CD8-positive, alpha-beta T cell (primary cell): ENCODE measurements at places on chromosomes 5 and 9.

- no peak for DNase-seq
Observed at GRCh38 chr9:16275795-16276624, 594.5 kb downstream of the BNC2 start.

DNA sequence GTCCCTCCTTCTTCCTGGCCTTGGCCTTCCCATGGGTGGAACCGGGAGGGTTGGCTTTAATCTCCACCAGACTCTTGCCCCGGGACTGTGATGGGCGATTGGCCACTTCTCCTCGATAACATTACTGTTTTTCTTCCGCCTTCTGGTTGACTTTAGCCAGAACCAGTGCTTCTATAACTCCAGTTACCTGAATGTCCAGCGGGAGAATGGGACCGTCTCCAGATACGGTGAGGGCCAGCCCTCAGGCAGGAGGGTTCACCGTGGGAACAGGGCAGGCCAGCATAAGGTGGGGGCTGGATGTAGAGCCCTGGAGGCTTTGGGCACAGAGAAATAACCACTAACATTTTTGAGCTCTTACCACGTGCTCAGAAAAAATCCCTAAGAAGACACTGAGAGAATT, 967 bp downstream of the ORM2 start:
- DNase-seq = no peak

GRCh38 chr5:67094476-67095300, 101.9 kb downstream of the CD180 start:
- no peak for DNase-seq

DNA sequence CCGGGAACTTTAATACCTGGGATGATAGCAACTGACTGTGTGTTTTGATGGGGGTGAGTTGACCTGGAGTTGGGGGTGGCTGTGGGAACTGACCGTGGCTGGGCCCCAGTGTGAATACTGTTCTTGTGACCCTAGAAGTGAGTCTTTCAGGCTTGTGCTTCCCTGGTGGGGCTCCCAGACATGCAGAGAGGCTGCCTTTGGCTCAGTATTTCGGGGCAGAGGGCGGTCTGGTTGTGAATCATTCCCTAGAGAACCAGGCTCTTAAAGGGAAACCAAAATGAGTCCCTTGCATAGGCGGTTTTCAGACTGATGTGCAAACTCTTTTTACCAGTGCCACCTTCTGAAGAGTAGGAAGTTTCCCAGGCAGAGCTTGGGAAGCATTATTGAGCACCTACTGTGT, 132.1 kb downstream of the MACROH2A1 start:
- no peak for DNase-seq

DNA sequence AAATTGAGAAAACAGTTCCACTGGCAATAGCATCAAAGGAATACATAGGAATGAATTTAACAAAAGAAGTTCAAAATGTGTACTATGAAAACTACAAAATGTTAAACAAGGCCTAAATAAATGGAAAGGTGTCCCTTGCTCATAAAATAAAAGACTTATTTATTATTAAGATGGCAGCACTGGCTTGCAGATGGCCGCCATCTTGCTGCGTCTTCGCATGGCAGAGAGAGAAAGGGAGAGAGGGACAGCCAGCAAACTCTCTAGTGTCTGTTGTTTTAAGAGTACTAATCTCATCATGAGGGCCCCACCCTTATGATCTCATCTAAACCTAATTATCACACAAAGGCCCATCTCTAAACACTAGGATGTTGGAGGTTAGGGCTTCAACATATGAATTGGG, 47.1 kb downstream of the ABLIM3 start:
- no peak for DNase-seq

- no peak for DNase-seq
Observed at GRCh38 chr5:169183576-169183975, 117.4 kb downstream of the SLIT3 start.

GRCh38 chr5:57258052-57258451, 84.2 kb downstream of the GPBP1 start:
- DNase-seq = no peak

- DNase-seq = no peak
Observed at GRCh38 chr5:136717917-136718316, 352.6 kb upstream of the TRPC7 start.

GRCh38 chr9:124771867-124772679, 962 bp upstream of the NR6A1 start:
- DNase-seq = no peak

- no peak for DNase-seq
Observed at GRCh38 chr5:10151656-10152055, 98.0 kb downstream of the ATPSCKMT start.

DNA sequence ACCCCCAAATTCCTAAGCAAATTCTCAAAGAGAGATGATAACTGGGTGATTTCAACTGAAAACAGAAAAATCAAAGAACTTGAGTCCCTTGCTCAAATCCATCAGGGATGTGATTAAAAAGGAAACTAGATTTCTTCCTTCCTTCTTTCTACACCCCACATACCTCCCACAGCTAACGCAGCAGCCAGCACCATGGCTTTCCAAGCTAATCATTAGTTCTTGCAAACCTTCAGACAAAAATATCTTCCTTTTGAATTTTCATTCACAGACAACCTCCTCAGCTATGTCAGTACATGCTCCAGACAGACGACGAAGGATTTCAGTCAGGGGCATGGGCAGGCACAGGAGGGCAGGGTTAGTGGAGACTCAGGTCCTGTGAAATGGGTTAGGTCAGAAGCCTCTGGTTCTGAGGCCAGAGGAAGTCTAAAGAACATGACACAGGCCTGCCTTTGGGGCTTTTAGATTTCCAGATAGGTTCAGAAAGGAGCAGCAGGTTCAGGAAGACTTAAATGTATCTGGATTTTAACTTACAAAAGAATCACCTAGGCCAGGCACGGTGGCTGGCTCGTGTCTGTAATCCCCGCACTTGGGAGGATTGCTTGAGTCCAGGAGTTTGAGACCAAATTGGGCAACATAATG, 173.7 kb upstream of the NFIB start:
- no peak for DNase-seq

- DNase-seq = no peak
Observed at GRCh38 chr5:40025586-40025985, 600.8 kb upstream of the DAB2 start.

DNA sequence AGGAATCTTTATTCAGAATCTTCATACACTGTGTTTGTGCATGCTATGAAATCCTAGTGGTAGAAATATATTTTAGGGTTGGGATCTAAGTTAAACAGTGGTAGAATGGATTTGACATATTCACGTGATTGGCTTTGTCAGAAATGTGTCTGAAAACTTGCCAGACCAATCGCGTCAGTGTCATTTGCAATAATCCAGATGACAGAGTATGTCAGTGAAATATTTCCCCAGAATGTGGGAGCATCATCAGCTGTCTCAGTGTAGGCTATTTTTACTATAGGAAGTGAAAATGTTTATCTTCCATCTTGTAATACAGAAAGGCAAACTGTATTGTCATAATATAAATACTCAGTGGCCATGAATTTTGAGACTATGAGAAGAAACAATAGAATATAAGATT, 220.6 kb upstream of the EDIL3 start:
- no peak for DNase-seq

- no peak for DNase-seq
Observed at GRCh38 chr5:57325678-57326397, 152.0 kb downstream of the GPBP1 start.

DNA sequence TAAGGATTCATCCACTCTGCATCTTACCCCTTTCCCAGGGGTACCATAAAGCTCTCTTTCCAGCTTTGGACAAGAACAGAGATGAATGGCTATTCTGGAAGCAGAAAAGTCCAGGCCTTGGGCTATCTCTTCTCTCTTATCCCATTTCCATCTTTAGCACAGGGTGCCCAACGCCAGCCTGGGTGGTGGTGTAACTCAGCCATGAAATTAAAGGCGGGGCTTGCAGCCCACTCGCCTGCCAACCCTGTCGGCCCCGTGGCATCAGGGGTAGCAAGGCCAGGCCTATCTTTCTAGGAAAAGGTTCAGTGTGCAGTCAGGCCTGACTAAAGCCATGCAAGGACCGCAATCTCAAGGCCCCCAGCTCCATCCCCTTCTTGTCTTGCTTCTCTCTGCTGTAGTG, 78.7 kb downstream of the FGF18 start:
- DNase-seq = no peak

DNA sequence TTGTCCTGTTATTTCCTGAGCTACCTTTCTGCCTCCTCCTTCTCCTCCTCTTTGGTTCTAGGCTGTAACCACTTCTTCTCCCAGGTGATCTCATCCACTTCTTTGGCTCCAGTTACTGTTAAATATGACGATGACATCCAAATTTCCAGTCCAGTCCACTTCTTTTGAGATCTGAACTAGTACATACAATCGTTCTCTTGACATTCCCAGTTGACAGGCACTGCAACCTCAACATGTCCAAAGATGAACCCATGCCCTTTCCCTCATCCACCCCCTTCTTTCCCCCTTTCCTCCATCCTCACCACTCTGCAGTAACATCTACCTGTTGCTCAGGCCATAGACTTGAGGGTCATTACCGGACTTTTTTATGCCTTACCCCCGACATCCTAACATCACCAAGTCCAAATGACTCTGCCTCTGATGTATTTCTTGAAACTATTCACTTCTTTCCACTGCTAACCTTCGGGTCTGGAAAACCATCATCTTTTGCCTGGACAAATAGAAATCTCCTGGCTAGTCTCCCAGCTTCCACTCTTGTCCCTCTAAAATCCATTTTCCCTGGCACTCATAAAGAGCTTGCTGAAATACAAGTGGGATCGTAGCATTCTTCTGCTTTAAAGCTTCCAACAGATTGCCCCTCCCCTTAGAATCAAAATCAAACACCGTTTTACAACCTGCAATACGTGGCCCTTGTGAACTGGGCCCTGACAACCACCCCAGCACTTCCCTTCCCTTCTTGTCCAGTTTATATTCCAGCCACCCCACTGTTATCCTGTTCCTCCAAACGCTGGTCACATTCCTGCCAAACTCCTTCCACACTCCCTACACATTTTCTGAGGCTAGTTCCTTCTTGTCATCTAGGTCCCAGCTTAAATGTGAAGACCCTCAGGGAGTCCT, 31.5 kb downstream of the KLF9 start:
- DNase-seq = no peak

- no peak for DNase-seq
Observed at GRCh38 chr5:133265720-133266526, 214.1 kb downstream of the HSPA4 start.

DNA sequence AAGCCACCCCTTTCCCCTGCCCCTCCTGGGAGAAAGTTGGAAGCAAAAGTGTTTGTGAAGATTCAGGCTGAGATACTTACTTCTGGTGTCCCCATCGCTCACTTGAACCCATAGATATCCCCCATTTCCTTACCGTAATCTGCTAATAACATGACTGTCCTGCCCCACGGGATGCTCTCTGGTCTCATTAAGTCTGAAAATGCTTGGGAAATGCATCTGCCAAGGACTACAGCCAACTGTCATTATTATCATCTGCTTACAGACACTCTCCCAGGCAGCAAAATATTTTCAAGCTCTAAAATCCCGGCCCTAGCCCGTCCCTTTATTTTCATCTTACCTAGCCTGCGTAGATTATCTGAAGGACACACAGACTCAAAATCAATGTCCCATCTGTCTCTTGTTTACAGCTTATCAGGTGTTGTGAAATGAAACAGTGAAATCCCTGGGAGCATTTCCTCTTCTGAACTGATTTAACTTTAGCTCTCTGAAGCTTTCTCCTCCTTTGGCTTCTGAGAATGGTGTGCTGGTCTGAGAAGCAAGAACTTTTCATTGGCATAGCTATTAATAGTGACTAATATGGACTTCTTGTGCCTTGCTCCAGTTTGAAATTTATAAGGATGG, 126.9 kb upstream of the OSMR start:
- no peak for DNase-seq

- DNase-seq = no peak
Observed at GRCh38 chr9:114894609-114895433, 35.6 kb downstream of the TNFSF8 start.

DNA sequence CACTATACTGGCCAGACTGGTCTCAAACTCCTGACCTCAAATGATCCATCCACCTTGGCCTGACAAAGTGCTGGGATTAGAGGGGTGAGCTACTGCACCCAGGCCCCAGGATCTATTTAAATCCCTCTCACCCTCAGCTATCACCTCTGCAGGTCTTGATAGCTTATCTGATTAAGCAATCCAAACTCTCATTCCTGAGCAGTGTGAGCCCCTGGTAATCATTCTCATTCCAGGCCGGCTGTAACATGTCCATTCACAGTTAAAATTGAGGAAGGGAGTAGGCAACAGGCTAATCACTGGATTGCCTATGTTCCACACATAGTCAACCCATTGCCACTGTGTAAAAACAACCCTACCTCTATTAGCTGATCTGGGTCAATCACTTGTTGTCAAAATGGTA, 111.1 kb downstream of the AGTPBP1 start:
- no peak for DNase-seq

- peak; percentile 43 for DNase-seq
Observed at GRCh38 chr5:56815658-56816545, 553 bp downstream of the MAP3K1 start.

GRCh38 chr5:172509405-172509781, 55.1 kb upstream of the SH3PXD2B start:
- DNase-seq = no peak

GRCh38 chr5:75640826-75641225, 29.6 kb downstream of the ANKDD1B start:
- no peak for DNase-seq

GRCh38 chr9:127537792-127538191, 74.3 kb upstream of the STXBP1 start:
- DNase-seq = no peak

DNA sequence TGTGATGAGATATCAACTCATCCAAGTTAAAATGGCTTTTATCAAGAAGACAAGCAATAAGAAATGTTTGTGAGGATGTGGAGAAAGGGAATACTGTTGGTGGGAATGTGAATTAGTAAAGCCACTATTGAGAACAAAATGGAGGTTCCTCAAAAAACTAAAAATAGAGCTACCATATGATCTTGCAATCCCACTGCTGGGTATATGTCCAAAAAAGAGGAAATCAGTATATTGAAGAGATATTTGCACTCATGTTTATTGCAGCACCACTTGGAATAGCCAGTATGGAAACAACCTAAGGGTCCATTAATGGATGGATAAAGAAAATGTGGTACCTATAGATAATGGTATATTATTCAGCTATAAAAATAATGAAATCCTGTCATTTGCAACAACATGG, 25.1 kb downstream of the PPIP5K2 start:
- no peak for DNase-seq

GRCh38 chr5:68382640-68383039, 167.1 kb downstream of the PIK3R1 start:
- DNase-seq = no peak

GRCh38 chr9:13963005-13963653, 350.8 kb downstream of the NFIB start:
- no peak for DNase-seq
